ENCODE measurements at places on chromosomes 11 and 22.

- no peak for DNase-seq
These were observed at the start of gene P2RX3 for GRCh38 chr11:57338142-57338541. P2RX3 (plus strand) TSS chr11:57338352; CDS start chr11:57338551, 199 bp downstream.

DNA sequence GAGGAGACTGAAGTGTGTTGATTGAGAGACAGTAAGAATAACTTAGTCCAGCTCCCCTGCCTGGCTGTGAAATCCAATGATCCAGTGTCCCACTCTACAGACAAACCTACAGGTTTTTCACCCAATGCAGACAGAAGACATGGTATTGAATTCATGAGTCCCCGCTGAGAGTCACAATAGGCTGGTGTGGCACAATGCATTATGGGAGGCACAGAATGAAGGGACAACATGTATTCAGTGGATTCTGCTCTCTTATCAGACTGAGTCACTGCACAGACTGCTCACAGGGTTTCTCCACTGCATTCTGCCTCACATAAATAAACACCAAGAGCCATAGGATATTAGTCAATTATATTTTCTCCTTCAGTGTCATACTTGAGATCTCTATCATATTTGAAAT, 55.2 kb upstream of the TOP3B start:
- DNase-seq: no peak

DNA sequence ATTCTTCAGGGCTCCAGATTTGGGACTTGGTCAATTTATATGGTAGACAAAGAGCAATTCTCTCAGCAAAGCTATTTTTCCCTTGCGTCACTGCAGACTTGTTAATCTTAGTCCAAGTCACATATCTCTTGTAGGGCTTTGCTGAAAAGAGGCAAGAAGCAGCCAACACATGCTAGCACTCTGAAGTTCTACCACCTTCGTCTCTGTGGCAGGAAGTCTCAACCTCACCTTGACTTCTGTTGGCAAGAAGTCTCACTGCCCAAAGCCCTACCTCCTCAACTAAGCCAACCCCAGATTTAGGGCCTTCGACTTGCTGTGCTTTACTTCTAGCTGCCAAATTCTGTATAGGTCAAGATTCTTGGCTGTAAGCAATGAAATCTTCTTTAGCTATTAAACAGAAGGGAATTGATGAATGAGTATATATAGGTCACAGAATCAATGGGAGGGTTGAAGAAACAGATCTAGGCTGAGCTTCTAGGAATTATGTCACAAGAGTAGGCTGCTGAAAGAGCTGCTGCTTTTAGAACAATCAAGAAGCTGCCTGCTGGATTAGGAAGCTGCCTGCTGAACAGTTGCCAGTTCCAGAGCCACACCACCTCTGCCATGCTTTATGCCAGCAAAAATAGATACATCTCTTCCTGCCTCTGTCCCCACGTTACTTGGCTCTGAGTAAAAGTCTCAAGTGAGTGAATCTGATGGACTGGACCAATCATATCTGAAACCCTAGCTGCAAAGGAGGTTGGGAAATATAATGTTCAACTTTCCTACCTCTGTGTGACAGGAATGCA, 17.6 kb upstream of the NCR3LG1 start:
- DNase-seq: no peak

GRCh38 chr11:72024069-72024754, 25.5 kb downstream of the IL18BP start:
- DNase-seq: no peak

GRCh38 chr22:37051391-37052385, at the start of gene KCTD17:
KCTD17 (plus strand) TSS chr22:37051742; CDS start chr22:37051761, 19 bp downstream.
- peak; percentile 36 for DNase-seq

GRCh38 chr11:100927579-100927978, 202.0 kb downstream of the PGR start:
- no peak for DNase-seq

- DNase-seq: no peak
These were observed 5.3 kb downstream of the NEAT1 start for GRCh38 chr11:65427691-65428577.

DNA sequence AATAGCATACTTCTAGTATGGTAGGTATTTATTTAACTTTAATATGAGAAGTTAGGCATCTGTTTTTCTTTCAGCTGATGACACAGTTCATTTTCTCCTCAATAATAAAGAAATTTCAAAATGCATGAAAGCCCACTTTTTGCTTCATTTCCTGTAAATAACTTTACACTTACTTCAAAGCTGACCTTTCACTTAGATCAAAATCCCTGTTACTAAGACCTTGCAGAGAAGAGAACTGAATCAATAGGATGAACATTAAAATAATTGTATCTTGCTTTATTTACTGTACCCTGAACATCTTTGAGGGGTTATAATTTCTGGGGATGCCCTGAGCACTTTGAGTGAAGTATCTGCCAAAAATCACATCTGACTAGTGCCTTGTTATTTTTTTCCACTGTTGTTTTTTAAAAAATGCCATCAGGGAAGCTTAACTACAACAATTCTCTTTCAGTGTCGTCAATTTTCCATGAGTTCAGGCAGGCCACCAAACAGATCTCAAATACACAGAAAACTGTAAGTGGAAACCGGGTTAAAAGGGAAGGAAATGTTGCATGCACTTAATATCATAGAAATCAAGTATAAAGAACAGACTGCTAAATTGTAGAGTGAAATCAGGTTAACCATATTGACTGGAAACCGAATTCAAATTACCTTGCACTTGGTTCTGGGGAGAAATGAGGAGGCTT, 206.2 kb downstream of the MAML2 start:
- DNase-seq: no peak

DNA sequence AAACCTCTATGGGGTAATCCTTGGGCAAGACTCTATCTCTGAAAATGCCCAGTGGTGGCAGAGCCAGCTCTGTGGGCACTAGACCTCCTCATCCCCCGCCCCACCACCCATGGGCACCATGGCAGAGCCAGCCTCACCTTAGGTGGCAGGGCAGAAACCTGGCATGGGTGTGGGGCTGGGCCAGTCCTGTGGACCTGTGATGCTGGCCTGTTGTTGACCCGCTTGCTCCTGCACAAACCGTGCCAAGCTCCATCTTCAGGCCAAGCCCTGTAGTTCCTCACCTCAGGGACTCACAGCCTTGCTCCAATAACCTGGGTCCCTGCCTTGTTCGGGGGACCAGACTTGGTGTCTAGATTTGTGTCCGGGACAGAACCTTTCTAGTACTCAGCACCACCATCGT, 8.9 kb upstream of the SERPINH1 start:
- no peak for DNase-seq

GRCh38 chr11:14698771-14699170, 55.2 kb downstream of the PDE3B start:
- no peak for DNase-seq

DNA sequence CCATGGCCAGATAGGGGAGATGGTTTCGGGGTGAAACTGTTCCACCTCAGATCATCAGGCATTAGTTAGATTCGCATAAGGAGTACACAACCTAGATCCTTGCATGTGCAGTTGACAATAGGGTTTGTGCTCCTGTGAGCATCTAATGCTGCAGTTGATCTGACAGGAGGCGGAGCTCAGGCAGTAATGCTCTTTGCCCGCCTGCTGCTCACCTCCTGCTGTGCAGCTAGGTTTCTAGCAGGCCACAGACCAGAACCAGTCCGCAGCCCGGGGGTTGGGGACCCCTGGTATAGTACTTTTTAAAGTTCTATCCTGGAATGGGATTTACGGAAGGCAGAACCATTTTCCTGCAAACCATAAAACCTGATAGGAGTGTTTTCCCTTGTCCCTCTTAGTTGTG, 54.6 kb downstream of the POLD3 start:
- DNase-seq: no peak

DNA sequence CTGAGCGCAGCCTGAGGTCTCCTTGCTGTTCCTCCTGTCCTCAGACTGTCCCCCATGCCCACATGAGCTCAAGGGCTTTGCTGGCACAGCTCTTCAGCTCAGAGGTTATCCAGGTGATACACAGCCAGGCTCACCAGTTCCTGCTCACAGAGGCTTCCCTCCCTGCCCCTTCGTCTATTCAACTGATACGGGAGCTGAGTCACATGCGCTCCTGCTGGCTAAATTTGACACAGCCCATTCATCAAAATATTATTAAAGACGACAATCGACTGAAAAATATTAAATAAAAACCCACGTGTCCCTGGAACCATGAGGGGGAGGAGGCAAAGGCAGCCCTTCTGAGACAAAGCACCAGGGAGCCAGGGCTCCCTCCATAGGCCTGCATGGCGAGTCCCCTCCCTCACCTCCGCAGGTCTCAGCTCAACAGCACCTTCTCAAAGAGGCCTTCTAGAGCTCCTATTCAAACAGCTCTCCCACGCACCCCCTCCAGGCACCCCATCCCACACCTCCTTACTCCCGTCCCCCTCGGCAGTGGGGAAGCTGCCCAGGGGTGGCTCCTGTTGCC, 40.5 kb downstream of the DUSP8 start:
- DNase-seq: no peak

DNA sequence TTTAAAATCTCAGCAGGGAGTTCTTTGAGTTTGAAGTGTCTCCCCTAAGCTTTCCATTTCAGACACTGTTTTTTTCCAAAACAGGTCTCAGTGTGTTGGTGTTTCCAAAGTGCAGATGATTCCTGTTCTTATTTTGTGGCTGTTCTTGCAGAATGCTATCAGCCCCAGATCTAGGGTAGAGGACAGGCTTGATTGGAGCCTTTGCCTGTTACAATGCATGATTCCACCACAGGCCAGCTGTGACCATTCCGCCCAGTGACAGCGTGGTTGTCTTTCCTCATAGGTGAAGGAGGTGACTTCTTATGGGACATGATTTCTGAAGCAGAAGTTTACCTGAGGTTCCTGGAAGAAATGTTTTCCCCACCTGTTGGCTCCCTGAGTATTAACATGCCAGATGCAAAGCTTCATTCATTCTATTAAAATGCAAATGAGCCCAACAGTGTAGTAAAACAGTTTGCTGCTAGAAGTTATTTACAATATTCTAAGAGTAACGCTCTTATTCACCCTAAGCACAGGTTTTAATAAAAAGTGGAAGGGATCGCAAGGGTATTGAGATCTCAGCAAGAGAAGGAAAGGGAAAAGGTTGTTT, 36.9 kb upstream of the BIRC3 start:
- no peak for DNase-seq

GRCh38 chr11:8243458-8243857, 20.2 kb downstream of the LMO1 start:
- no peak for DNase-seq

- DNase-seq: no peak
These were observed 44.9 kb upstream of the VSTM5 start for GRCh38 chr11:93895106-93895862.

DNA sequence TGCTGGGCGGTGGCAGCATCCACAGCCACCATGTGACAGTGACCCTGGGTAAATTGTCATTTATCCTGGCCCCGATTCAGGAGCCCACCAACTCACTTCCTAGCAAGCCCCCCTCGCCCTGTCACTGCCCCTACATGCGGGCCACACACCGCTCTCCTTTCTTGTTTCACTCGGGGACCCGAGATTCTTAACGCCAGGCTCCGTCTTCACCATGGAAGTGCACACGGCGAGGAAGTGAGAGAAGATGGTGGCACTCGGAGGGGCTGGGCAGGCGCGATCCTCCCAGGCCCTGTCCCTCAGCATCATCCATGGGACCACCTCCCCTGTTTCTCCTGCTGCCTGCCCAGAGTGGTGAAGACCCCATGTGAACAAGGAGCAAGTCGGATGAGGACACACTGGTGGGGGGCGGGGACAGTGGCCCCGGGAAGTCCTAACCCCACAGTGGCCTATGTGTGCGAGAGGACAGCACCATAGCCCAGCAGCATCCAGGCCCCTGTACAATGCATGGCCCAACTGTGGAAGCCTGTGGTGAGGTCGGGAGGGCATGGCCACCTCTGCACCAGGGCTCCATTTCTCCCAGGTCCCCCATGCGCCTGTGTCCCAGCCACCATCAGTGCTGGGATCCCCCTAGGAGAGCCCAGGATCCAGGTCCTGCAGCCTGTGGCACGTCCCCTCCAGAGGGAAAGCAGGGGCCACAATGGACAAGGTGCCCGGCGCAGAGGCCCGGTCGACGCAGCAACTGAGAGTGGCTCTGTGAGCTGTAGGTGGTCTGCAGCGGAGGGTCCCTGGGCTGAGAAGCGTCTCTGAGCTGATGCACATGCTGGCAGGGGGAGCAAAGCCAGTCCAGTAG, 262.8 kb downstream of the BRD1 start:
- no peak for DNase-seq

DNA sequence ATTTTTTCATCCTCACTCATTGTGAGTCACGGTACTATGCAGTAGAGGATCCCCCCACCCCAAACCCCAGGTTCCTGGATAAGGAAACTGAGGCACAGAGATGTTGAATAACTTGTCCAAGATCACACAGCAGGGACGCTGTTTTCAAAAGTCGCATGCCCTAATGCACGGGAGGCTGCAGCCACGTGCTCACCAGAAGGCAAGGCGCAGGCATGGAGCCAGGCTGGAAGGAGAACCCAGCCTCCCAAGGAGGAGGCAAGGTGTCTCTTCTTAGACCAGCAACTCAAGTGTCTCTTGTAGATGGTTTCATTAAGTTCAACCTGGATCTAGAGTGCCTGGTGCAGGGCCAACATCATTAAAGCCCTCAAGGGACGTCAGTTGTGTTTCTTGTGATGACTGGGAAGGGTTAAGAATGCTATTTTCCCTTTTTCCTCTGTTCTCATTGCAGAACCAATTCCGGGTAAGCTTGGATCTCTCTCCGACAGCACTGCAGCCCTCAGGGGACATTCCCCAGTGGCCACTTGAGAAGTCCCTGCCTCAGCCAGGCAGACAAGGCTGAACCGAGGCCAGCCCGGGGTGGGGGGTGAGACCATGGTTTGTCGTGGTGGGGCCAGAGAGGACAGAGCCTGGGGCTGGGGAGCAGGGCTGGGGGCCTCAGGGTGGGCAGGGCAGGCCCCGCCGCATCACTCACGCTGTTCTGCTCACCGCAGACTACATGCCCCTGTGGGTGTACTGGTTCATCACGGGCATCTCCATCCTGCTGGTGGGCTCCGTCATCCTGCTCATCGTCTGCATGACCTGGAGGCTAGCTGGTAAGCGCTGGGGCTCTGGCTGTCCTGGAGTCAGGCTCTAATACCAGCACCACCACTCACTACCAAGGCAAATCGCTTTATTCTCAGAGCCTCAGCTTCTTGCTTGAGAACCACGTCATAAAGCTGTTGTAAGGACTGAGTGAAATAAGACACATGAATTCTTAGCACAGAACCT, 15.7 kb downstream of the TMEM121B start:
- DNase-seq: no peak

- no peak for DNase-seq
These were observed 32.1 kb downstream of the APOL5 start for GRCh38 chr22:35749808-35750207.

DNA sequence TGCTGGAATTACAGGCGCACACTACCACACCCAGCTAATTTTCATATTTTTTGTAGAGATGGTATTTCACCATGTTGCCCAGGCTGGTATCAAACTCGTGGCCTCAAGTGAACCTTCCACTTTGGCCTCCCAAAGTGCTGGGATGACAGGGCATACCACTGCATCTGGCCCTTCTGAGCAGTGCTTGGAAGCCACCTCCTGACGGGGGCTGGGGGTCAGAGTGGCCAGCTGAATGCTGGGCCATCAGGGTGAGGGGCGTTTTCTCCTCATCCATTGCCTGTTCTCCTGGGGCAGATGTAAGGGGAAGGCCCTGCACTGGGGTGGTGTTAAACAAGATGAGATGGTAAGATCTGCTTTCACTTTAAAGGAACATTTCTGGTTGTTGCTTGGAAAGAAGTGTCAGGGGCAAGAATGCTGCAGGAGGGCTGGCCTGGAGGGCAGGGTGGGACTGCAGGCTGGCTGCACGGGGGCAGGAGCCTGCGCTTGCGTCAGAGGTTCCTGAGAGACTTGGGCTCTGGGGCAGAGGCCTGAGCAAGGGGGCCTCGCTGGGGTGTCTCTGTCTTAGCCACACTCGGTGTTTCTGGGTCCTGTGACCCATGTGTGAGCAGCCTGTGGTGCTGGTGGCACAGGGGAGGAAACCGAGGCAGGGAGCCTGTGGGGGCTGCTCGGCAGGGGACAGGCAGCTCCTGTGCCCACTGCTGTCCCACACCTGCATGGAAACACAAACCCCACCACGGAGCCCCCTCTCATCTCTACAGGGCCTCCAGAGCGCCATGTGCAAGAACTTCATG, 17.2 kb downstream of the DGCR6L start:
- no peak for DNase-seq

All from stimulated activated CD4-positive, alpha-beta T cell treated with anti-CD3 and anti-CD28 coated beads, Interleukin-1b, Interleukin-23, amount 100 ng/mL, for 1 hour (primary cell).